ENCODE measurements at places on chromosomes 16 and 17.
A peak's percentile ranks its signal among the peaks of the same experiment; 100 is the strongest.

DNA sequence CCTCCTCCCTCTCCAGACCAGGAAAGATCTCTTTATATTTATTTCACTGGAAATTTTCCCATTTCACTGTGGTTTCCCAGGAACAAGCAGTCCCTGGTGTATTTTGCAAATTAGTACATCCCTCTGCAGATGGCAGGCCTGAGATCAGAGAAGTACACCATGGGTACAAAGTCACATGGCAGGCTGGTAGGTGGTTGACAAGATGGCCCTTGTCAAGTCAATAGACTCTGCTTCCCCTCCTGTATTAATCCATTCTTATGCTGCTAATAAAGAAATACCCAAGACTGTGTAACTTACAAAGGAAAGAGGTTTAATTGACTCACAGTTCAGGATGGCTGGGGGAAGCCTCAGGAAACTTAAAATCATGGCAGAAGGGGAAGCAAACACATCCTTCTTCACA lies 51.6 kb upstream of the KSR1 start:
- no peak for DNase-seq

DNA sequence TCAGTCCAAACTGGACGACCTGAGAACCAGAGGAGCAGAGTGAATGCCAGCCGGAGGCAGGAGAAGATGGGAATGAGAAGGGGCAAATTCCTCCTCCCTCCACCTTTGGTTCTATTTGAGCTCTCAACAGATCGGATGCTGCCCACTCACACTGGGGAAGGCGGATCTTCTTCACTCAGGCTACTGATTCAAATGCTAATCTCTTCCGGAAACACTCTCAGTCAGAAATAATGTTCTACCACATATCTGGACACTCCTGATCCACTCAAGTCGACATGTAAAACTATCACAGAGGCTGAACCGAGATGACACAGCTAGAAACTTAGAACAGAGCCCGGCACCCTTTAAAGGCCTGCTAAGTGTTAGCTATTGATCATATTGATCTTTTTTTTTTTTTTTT lies 57.4 kb upstream of the GRIN2A start:
- DNase-seq: no peak

DNA sequence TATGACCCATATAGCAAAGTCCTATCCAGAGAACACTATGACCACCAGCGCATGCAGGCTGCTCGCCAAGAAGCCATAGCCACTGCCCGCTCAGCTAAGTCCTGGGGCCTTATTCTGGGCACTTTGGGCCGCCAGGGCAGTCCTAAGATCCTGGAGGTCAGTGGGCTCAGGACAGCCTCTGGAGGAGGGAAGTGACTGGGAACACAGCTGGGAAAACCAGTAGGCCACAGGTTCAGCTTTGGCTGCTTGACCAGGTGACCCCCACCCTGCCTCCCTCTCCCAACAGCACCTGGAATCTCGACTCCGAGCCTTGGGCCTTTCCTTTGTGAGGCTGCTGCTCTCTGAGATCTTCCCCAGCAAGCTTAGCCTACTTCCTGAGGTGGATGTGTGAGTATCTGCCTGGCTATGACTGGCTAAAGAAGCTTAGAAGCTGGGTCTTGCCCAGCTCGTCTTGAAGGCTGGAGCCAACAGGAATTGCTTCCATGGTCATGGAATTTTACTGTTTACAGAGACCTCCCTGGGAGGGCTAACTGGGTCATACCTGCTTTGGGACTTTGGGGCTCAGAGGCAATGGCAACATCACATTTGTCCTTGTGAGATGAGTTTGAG lies 1.5 kb upstream of the OVCA2 start:
- no peak for DNase-seq

DNA sequence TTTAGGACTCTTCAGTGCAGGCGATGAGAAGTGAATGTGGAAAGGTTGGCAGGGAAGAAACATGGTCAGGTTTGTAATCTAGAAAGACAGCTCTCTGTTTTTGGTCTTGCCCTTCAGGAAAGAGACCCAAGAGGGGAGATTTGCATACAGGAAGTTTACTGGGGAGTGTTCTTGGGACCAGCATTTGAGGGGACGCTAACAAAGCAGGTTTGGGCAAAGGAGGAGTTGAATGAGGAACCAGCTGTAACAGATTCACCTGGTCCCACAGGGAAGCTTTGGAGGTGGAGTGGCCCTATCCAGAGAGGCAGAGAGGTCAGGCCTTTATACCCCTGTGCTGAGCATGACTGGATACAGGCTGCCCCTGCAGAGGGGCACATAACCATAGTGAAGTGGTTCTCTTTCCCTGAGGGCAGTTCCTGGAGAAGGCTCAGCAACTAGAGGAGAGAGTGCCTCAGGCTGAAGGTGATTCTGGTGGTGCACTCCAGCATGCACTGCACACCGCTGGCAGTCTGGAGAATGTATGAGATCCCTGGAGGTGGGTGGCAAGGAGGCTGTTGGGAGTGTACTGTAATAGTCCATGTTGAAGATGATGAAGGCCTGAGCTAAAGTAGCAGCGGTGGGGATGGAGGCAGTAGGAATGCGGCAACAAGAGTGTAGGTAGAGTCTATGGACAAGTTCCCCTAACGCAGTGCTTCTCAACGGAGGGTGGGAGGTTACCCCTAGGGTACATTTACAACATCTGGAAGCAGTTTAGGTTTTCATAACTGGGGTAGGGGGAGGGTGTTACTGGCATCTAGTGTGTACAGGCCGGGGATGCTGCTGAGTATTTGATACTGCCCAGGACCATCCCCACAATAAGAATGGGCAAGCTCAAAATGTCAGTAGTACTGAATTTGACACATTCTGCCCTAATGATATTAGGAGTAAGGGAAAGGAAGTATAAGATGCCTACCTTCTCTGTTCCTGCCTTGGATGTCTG lies 37.2 kb downstream of the MAP2K6 start:
- DNase-seq: no peak

- no peak for DNase-seq
These were observed 273.1 kb upstream of the CCL2 start for GRCh38 chr17:33981711-33982601.

- DNase-seq: no peak
These were observed 134.9 kb downstream of the CCT6B start for GRCh38 chr17:34826332-34826731.

GRCh38 chr16:63695347-63695746 lies 1426.5 kb downstream of the CDH11 start:
- no peak for DNase-seq

- no peak for DNase-seq
These were observed 15.9 kb upstream of the TRPV3 start for GRCh38 chr17:3573246-3574100.

DNA sequence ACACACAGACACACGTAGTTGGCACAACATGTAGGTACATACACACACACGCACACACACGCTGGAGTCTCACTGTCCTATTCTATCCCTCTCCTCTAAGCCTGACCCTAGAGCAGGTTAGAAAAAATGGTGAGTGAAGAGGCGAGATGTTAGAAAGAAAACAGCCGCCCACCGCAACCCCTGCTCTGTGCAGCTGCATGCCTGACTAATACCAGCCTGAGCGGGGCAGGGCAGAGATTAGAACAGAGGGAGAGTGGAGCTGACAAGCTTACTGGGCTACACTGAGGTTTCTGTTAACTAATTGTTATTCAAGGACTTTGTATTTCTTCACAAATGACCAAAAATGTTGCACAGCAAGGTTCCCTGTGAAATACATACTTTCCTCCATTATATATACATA lies 59.8 kb downstream of the AMFR start:
- no peak for DNase-seq

- no peak for DNase-seq
These were observed 6.2 kb downstream of the CCR7 start for GRCh38 chr17:40558890-40559563.

- DNase-seq: no peak
These were observed 115.5 kb downstream of the SOCS1 start for GRCh38 chr16:11140466-11140865.

- DNase-seq: no peak
These were observed 75.3 kb downstream of the WDR59 start for GRCh38 chr16:74909665-74910064.

- peak; percentile 32 for DNase-seq
These were observed at the start of gene CMTM4 for GRCh38 chr16:66696669-66697630. Gene CMTM4 (minus strand): TSS chr16:66696743. CDS start chr16:66696525, 218 bp downstream.

DNA sequence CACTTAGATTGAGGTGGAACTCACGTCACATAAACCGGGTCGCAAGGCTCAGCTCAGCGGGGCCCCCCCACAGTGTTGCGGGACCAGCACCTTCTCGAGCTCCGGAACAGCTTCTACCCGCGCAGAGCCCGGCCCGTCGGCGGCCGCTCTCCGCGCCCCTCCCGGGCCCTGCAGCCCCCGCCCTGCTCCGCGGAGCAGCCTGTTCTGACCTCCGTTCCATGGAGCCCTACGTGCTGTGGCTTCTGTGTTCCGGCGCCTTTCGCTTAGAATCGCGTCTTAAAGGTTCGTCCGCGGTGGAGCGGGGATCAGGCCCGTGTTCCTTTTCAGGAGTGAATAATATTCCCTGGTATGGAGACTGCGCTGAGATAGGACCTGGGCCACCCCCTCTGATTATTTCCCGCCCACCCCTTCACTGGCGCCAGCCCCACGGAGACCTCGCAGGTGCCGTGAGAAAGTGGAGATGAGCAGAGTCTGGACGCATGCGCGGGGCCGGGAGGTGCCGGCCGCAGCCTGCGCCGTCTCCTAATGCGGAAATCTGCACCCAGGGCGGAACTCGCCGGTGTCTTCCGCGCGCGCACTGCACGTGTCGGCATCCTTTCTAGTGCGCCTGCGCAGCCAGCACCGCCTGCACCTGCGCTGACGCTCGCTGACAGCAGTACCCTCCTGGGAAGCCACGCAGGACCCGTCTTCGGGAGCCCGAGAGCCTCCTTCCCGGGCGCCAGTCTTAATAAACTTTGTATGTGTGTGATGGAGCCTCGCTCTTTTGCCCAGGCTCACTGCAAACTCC lies 30.9 kb downstream of the ZNF778 start:
- no peak for DNase-seq

DNA sequence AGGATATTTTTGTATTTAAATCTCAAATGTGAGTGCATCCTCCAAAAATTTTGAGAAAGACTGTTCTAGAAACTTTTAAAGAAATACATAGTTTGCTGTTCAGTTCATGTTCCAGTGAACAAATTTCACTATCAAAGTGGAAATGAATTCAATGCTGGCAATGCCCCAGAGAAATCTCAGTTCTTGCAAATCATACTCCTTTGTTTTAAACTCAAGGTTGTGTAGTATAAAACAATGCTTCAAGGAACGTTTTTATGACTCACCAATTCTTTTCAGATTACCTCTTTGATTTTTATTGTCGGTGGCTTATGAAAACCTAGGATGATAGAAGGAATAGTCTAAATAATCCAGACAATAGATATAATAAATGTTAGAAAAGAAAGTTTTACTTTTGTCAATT lies 17.6 kb downstream of the LPCAT2 start:
- DNase-seq: no peak

GRCh38 chr17:37019117-37019740 lies 70.5 kb downstream of the AATF start:
- no peak for DNase-seq

DNA sequence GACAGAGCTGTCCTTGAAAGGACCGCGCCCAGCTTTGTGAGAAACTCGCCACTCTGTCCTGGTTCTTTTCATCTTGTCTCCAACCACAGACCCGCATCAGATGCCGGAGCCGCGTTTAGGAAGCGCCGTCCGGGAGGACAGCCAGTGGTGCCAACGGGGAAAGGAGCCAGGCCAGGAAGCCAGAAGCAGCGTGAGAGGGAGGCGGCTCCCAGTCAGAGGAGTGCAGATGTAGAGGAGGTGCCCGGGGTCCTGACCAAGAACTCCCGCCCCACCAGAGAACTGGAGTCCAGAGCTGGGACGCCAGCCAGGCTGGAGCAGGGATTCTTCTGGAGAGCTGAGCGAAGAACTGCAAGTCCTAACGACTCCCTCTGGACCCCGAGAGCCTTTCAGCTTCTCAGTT lies 49.3 kb upstream of the TNRC6C start:
- no peak for DNase-seq

GRCh38 chr16:53099318-53100130 lies 44.7 kb downstream of the CHD9 start:
- DNase-seq: peak; percentile 27

GRCh38 chr16:51813609-51814008 lies 662.5 kb upstream of the SALL1 start:
- no peak for DNase-seq

GRCh38 chr16:85989863-85990643 lies 91.1 kb downstream of the IRF8 start:
- no peak for DNase-seq

DNA sequence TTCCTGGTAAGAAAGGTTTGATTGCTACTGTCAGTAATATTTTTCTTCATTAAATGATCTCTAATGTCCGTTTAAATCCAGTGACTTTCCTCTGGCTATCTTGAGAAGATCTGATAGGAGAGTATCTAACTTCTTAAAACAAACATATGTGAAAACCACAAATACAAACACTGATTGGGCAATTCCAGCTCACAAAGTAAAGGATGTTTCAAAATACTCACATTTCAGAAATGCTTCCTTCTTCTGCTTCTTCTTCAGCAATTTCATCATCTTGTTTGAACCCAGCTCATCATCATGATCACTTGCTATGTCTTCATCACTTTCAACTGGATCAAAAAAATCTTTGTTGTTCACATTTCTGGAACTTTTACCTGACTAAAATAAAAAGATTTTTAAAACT lies 64.3 kb upstream of the RBL2 start:
- no peak for DNase-seq

- DNase-seq: no peak
These were observed 265.8 kb upstream of the SOX9 start for GRCh38 chr17:71855010-71855409.

Measured in stimulated activated CD8-positive, alpha-beta memory T cell treated with anti-CD3 and anti-CD28 coated beads, Interleukin-4, amount 100 ng/mL, for 1 hour (primary cell).